Stimulated activated CD8-positive, alpha-beta memory T cell treated with anti-CD3 and anti-CD28 coated beads, Interleukin-7, amount 100 ng/mL, for 4 hours (primary cell): ENCODE measurements at places on chromosomes 5 and 9.

GRCh38 chr5:31911291-31912265 is 262.5 kb downstream of the GOLPH3 start:
- DNase-seq, result no peak

GRCh38 chr5:171667341-171668096 is 118.1 kb upstream of the SMIM23 start:
- no peak for DNase-seq

- DNase-seq, result no peak
Measured at GRCh38 chr5:150575745-150576448, 64.6 kb upstream of the SYNPO start.

DNA sequence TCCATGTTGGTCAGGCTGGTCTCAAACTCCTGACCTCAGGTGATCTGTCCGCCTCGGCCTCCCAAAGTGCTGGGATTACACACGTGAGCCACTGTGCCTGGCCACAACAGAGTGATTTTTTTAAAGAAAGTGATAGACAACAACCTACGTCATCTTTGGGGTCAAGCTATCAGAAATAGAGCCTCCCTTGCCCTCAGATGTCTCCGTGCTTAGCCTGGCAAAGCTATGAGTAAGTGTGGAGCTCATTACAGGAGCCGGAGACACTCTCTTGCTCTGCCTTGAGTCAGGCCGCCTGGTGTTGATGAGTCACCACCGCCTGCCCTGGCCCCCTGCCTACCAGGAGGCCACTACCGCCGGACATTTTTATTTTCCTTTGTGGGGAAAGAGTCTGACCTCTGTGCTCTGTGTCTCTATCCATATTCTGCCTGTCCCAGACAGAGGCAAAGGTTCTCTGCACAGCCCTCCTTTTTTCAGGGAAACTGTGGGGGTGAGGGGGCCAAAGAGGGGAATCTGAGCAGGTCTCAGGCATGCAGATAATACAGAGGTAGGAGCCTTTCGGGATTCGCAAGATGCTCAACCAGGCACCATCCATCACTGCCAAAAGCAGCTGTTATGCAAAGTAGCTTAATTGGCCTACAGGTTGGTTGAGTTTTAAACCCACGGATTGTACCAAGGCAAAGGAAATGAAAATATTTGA is 123.7 kb upstream of the CPEB4 start:
- DNase-seq, result no peak
